Heart left ventricle (tissue), 16 donors: ENCODE measurements at places on chromosomes 5 and 9. TPM values are rescaled to one million over a fixed set of nuclear protein-coding genes. Genes with fewer than 3 reads are reported as not detected.

The CARD9 gene
- polyA plus RNA-seq: 1.00 TPM

The ADAMTS19 gene
- 0.22 TPM for polyA plus RNA-seq

The FYB1 gene
- 0.82 TPM for polyA plus RNA-seq

The PCDHA9 gene
- polyA plus RNA-seq: not detected

The GDNF gene
- polyA plus RNA-seq: not detected
